HCT116 (cell line): ENCODE measurements at places on chromosomes 16 and 17. TPM values are rescaled to one million over a fixed set of nuclear protein-coding genes. Genes with fewer than 3 reads are reported as not detected.

DNA sequence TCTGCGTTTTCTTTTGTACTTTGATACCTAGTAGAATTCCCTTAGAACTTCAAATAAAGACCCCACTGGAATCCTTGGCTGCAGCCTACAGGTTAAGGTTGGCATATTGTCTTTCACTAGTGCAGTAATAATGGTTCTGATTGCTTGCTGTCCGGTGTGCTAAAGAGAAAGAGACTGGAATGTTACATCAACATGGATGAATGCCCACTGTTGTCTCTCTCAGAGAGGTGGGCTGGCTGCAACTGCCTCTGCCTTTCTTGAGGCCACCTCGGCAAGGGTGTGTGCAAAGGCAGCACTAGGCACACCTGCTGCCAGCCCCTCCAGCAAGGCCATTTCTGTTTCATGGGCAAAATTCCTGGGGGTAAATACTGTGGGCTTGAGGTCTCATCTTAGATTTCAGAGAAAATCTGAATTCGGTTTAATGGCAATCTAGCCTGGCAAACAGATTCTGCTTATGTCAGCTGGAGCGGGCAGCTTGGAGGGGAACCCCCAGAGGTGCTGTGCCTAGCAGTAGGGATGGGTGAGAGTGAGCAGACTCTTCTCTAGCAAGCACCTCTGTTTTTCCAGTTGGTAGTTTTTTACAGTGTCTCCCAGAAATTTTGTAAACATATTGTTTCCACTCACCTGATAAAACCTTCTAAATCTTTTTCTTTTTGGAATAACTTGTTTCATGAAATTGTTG lies 54.0 kb downstream of the MRTFB start:
- no peak for DNase-seq

GRCh38 chr16:28105297-28105696 lies 41.8 kb upstream of the GSG1L start:
- no peak for DNase-seq

GRCh38 chr16:63442246-63442645 lies 1406.0 kb upstream of the CDH8 start:
- no peak for DNase-seq

DDX42 gene
- total RNA-seq, result 174 TPM

RAB37 gene
- total RNA-seq, result 8.2 TPM

DNA sequence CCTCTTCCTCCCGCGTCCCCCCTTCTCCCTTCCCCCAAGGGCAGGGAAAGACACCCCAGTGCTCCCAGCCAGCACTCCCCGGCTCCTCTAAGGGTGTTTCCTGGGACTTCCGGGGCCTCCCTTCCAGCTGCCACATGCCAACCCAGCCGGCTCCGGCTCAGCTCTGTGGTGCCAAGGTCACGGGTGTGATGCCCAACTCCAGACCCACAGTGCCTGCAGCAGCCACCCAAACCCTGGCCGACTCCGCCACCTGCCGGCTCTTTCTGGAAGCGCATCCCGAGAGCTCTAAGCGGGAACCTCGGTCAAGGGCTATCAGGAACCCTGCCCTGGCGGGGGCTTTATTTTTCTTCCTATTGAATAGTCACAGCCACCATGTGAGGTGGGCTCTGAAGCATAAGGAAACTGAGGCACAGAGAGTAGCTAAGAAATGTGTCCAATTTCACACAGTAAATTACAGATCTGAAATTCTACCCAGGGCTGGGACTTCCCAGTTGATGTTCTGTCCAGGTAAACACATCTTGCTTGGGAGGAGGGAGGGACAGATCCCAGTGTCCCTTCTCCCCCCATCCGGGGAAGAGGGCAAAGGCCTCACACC lies 3.3 kb upstream of the PPP1R1B start:
- no peak for DNase-seq

- DNase-seq, result no peak
These were observed 186.7 kb upstream of the HS3ST3A1 start for GRCh38 chr17:13788385-13788784.
